ENCODE measurements at places on chromosomes 12 and 14.
A peak's percentile ranks its signal among the peaks of the same experiment; 100 is the strongest.

DNA sequence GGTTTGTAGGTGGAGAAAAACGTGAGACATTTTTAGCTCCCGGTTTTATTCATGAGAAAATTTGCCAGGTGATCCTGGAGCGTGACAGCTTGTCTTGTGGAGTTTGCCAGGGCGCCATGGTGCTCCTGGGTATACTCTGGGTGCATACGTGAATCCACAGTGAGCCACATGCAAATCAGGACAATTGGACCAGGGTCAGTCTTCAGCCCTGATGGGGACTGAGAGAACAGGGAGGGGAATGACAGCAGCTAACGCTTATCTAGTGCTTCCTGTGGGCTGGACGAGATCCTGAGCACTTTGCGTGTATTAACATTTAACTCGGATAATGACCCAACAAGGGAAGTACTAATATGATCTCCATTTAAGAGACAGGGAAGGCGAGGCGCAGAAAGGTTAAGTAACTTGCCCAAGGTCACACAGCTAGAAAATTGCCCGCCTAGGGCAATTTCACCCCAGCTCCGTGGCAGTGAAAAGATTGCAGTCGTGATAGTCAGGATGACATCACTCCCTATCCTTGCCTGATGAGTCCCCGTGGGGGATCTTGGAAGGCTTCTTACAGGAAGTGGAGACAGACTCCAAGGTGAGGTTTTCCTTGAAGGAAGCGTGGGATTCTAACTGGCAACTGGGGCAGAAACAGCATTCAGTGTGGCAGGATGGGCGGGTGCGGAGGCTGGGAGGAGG is 118.4 kb upstream of the NCOR2 start:
- no peak overlapping the region for H3K4me3 ChIP-seq
- peaks cover 21% of the 10 kb centered on the region for H3K4me1 ChIP-seq
- no peak overlapping the region for H3K27ac ChIP-seq
- no peaks in the 10 kb centered on the region for H3K36me3 ChIP-seq

DNA sequence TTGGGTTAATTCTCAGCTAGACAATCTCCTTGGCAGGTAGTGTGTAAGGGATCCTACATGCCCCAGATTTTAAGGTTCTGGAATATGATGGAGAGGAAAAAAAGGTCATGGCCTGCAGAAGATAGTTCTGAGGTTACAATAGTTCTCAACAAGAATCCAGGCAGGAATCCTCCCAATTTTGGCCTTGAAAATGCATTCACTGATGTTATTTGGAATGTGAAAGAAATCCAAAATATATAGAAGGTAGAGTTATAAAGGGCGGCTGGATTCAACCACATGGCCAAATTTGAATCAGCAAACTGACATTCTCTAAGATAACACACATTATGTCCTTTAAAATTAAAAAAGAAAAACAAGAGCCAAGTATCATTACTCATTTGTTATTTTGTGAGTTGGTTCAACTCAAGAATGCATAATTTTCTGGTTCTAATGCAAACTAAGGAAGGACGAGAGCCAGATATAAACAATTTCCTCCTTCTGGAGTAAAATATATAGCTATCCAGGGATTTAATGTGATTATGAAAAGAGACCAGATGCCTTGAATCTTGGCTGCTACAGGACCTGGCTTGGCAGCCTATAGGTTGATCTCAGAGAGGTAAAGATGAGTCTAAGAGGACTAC is 177.0 kb upstream of the G2E3 start:
- H3K4me1 ChIP-seq: no peaks in the 10 kb centered on the region
- peaks cover 17% of the 10 kb centered on the region for H3K27me3 ChIP-seq
- no peak for DNase-seq
- H3K36me3 ChIP-seq: no peaks in the 10 kb centered on the region
- no peak overlapping the region for H3K4me3 ChIP-seq

DNA sequence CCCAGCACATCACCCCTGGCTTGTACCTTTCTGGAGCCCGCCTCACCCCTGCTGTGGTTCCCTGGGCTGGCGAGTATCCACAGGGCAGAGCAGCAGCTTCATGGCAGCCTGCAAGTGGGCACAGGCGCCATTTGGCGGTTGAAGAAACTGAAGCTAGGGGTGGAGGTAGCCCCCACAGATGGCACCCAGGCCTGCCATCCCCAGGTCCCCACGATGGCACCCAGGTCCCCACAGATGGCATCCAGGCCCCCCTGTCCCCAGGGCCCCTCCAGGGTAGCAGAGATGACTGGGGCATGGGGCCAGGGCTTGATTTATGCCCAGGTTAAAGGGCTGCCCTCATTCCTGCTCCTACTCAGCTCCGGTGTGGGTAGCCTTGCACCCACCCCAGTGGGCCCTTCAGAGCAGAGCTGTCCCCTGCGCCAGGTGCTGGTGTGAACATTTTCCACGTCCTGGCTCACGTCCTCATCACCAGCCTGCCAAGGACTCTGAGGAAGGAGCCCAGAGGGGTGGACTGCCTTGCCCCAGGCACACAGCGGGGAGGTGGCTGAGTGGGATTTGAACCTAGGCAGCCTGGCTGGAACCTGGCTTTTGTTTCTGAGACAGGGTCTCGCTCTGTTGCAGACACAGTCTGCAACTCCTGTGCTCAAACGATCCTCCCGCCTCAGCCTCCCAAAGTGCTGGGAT is 8.7 kb downstream of the MMP17 start:
- no peak overlapping the region for H3K27ac ChIP-seq
- H3K27me3 ChIP-seq: peaks cover 13% of the 10 kb centered on the region
- H3K4me1 ChIP-seq: no peaks in the 10 kb centered on the region
- H3K4me3 ChIP-seq: no peak overlapping the region
- no peaks in the 10 kb centered on the region for H3K36me3 ChIP-seq

DNA sequence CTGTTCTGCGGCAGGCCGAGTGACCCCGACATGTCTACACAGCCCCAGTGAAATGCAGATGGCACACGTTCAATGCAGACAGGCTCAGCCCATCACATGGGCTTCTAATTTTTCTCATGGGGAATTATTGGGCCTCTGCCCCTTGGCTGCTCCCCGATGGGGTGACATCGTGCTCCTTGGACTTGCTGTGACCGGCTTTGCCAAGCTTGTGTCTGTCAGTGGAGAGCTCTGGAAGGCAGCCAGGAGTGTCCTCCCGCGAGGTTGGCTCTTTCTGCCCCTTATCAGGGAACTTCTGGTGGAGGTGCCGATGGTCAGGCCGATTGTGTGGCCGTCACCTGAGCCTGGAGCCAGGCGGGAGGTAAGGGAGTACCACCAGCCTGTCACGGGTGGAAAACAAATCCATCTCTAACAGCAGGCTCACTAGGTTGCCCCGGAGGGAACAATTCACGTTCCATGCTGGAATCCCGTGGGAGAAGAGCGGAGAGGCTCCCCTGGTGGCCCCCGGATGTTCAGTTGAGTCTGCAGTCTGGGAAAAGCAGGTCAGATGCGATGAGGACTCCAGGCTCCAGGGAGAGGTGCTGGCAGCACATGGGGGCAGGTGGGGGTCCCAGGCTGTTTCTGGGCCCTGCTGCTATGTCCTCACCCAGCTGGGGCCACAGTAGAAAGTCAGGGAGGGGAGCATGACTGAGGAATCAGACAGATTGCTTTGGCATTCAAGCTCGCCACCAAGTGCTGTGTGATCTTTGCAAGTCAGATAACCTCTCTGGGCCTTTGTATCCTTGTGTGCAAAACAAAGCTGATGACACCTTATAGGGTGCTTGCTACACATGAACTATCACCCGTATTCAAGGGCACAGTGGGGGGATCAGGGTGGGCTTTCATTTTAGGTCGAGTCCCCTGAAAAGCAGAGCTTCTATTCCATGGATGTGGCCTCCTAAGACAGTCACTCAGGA is 43.2 kb upstream of the EML1 start:
- H3K4me3 ChIP-seq: no peak overlapping the region
- H3K27ac ChIP-seq: no peak overlapping the region
- DNase-seq: no peak
- peaks cover 18% of the 10 kb centered on the region for H3K27me3 ChIP-seq
- H3K36me3 ChIP-seq: no peaks in the 10 kb centered on the region

DNA sequence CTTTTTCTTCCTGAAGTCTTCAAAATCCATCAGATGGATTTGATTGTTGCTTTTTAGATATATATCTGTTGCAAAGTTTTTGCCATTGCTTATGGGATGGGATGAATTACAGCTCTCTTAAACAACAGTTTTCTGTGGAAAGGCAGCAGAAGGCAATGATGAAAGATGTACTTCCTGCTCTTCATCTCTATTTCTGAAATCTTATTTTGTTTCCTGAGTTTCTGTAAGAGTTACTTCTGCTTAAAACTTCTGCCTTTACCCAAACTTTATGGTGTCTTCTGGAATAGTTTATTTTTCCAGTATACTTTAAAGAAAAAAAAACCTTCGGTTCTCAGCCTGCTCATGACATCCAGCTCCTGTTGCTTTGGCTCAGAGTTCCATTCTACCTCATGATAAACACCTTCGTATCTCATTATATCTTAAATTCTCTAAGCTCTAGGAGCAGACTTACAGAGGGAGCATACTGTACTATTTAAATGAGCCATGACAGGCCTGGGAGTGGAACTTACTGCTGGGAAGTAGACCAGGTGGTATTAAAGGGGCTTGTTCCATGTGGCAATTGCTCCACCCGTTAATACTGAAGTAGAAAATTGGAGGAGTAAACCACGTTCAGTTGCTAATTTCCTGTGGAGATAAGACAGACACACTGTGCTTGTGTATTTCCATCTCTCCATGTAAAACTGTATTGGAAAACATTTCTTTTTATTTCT is 288.4 kb downstream of the FBXL14 start:
- peak overlapping the region; percentile 57 for H3K27ac ChIP-seq
- no peak overlapping the region for H3K4me3 ChIP-seq
- no peaks in the 10 kb centered on the region for H3K36me3 ChIP-seq
- no peaks in the 10 kb centered on the region for H3K27me3 ChIP-seq
- no peak for DNase-seq

- H3K27me3 ChIP-seq: no peaks in the 10 kb centered on the region
- peaks cover 41% of the 10 kb centered on the region for H3K4me1 ChIP-seq
- no peak overlapping the region for H3K4me3 ChIP-seq
- H3K27ac ChIP-seq: no peak overlapping the region
- peaks cover 15% of the 10 kb centered on the region for H3K36me3 ChIP-seq
These were observed 79.7 kb upstream of the TRAF3 start for GRCh38 chr14:102697501-102697900.

- no peaks in the 10 kb centered on the region for H3K36me3 ChIP-seq
- H3K27ac ChIP-seq: no peak overlapping the region
- no peaks in the 10 kb centered on the region for H3K27me3 ChIP-seq
- no peak for DNase-seq
- no peak overlapping the region for H3K4me3 ChIP-seq
These were observed 44.5 kb upstream of the ZDHHC17 start for GRCh38 chr12:76719171-76720041.

Data from naive thymus-derived CD8-positive, alpha-beta T cell (primary cell).